ENCODE measurements at places on chromosomes 11 and 22.

GRCh38 chr11:76385903-76386302, 4.8 kb downstream of the GVQW3 start:
- no peak for DNase-seq

GRCh38 chr11:21262992-21263391, 593.6 kb downstream of the NELL1 start:
- DNase-seq, result no peak

DNA sequence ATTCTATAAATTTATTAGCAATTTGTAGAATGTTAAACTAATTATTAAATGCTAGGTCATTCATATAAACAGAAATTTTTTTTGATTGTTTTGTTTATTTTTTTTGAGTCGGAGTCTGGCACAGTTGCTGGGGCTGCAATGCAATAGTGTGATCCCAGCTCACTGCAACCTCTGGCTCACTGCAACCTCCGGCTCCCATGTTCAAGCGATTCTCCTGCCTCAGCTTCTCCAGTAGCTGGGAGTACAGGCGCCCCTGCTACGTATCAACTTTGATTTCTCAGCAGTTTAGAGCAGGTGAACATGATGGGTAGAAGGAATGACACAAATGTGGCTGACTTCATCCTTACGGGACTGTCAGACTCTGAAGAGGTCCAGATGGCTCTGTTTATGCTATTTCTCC, at the start of gene OR8H3:
OR8H3 (plus strand) TSS at position 301 of the 400 bp plus-strand sequence; CDS start at position 301, 0 bp downstream.
- no peak for DNase-seq

- no peak for DNase-seq
Observed at GRCh38 chr22:29292379-29292778, 14.1 kb upstream of the GAS2L1 start.

- peak; percentile 78 for DNase-seq
Observed at GRCh38 chr11:64894070-64894811, 15.8 kb upstream of the EHD1 start.

- DNase-seq, result no peak
Observed at GRCh38 chr11:635945-636510, 1.0 kb upstream of the DRD4 start.

DNA sequence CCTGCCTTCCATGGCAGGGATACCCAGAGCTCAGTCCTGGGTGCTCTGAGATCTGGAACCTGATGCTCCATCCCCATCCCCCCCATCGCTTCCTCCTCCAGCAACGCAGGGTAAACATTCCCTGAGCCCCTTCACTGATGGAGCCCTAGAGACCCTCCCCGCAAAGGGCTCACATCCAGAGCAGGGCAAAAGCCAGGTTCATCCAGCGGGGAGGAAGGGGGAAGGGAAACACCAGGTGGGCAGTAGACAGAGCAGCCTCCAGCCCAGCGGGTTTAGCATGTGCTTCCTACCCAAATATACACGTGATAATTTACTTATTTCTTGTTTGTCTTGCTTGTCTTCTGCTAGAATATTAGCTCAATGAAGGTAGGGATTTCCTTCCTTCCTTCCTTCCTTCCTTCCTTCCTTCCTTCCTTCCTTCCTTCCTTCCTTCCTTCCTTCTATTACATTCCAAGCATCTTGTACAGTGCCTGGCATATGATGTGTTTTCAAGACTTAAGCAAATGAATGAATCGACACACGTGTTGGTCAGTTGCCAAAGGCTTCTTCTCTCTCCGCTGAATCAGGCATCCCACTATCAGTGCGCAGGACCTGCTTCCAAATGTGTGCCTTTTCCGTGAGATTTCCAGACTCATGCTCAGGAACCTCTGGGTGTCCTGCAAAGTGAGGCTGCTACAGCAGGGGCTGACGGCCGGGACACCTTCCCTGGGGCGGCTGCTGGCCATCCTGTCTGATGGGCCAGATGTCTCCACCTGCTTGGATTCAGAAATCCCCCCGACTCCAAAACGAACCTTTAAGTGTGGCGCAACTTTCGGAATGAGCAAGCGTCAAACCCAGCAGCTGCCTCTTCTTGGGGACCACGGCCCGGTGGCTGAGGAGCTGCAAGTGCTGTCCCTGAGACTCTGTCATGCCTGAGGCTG, 955.1 kb downstream of the BRD1 start:
- no peak for DNase-seq

DNA sequence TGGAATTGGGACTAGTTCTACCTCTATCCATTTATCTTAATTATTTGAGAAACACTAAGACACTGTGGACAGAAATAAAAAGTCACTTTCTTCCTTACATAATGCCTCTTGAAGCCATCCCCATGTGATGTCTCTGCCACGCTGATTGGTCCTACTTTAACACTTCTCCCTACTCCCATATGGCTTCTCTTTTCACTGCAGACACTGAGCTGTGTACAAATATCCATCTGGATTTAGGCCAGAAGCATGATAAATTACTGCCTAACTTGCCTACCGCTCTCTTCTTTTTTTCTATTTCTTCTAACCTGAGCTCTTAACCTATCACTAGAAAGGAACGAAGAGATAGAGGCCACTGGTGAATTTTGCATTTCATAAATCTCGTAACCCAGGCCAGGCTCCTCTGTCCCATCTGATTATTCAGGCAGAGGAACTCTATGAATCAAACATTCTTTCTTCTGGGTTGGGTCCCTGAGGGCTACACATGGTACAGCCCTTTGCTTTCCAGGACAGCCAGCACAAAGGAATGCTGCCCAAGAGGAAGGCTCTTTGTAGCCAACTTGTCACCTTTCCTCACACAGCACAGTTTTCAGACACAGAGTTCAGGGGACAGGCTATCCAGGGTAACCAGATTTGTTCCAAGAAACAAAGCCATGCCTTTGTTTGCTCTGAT, 878.5 kb upstream of the LRRC4C start:
- DNase-seq, result no peak

- DNase-seq, result no peak
Observed at GRCh38 chr11:31445621-31446020, 63.8 kb downstream of the IMMP1L start.

- DNase-seq, result no peak
Observed at GRCh38 chr22:38260761-38261681, 11.8 kb downstream of the TMEM184B start.

DNA sequence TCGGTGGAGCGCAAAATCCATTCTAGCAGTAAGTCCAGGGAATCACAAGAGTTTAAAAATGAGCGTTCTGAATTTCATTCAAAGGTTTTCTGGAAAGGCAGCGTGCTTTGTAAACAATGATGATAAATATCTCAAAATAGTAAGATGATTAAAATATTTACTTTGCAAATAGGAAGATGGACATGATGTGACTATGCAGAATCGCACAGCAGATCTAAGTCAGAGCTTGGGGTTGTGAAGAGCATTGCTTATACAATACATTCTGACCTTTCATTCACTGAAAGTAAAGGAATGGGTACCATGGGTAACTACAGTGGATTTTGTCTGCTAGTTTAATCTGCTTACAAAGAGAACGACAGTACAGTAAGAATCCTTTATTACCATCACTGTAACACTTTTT, 77.5 kb downstream of the PPP6R3 start:
- no peak for DNase-seq
